IPS DF 19.7 (cell line): ENCODE measurements at places on chromosomes 13 and 19.

- DNase-seq: no peak
Measured at GRCh38 chr13:58379221-58379620, 747.7 kb downstream of the PCDH17 start.

DNA sequence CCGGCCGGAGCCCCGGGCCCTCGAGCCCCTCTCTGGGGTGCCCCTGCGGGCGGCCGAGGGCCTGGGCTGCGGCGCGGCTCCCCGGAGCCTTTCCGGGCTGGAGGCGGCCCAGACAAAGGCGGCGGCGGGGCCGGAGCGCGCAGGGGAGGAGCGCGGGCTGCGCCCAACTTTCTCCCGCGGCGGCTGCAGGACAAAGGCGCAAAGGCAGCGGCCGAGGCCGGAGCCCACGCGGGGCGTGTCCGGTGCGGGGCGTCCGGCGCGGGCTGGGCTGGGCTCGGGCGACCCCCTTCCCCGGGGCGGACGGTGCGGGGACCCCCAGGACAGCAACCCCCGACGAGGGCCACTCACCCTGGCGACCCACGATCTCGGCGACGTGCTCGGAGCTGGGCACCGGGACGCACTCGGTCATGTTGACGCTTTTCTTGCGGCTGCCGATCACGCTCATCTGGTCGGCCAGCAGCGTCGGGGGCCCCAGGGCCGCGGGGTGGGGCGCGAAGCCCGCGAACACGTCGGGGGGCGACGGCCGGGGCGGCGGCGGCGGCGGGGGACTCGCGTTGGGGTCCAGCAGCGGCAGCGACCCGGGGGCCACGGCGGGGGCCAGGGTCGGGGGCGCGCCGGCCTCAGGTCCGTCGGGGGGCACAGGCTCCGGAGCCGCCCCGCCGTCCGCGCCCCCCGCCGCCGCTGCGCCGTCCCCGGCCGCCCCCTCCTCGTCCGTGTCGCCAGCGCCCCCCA lies 843 bp downstream of the MEX3D start:
- no peak for DNase-seq

- DNase-seq: no peak
Measured at GRCh38 chr19:43560687-43561086, 14.6 kb downstream of the XRCC1 start.

DNA sequence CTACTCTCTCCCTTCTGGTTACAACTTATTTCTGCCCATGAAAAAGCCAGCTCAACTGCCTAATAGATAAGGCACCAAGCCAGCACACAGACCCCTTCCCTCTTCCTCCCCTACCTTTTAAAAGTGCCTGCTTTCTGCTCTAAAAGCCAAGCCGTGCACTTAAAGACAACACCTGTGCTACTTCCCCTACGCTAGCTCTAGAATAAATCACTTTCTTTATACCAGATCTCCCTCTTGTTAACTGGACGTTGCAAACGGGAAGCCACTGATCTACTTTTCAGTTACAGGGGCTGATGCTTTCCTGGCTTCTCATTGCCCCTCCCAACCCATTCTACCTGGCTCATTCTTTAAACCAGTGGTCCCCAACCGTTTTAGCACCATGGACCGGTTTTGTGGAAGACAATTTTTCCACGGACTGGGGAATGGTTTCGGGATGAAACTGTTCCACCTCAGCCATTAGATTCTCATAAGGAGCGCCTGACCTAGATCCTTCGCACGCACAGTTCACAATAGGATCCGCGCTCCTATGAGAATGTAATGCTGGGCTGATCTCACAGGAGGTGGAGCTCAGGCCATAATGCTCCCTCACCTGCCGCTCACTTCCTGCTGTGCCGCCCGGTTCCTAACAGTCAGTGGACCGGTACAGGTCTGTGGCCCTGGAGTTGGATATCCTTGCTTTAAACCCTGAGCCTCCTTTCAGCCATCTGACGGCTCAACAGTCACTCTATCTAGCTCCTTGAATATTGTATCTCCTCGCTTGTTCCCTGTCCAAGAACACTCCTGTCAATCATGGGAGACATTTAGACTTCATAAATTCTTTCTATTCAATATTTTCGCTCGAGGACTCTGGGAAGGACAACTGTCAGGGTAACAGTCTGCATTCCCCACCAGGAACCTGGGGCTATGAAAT lies 841 bp upstream of the ZNF223 start:
- DNase-seq: no peak
